ENCODE measurements at places on chromosomes 5 and 9. TPM values are rescaled to one million over a fixed set of nuclear protein-coding genes. Genes with fewer than 3 reads are reported as not detected.

The FOXD4L3 gene
- not detected for total RNA-seq

The ENTPD2 gene
- total RNA-seq, result not detected

The PRR16 gene
- total RNA-seq, result not detected

The OR13C8 gene
- not detected for total RNA-seq

The SMIM33 gene
- not detected for total RNA-seq

The PCDHB12 gene
- 0.33 TPM for total RNA-seq

The IFNA21 gene
- not detected for total RNA-seq

The NUTM2G gene
- total RNA-seq, result not detected

The PRDM9 gene
- not detected for total RNA-seq

The MAMDC2 gene
- total RNA-seq, result 26.4 TPM

The BAAT gene
- not detected for total RNA-seq

The KIF20A gene
- 125 TPM for total RNA-seq

The PCDHB15 gene
- total RNA-seq, result 0.95 TPM

The SHISAL2B gene
- total RNA-seq, result not detected

The GARIN3 gene
- total RNA-seq, result not detected

The FOXD1 gene
- 1.1 TPM for total RNA-seq

The NR2F1-AS1 gene
- total RNA-seq, result 17.1 TPM

All from pulmonary artery endothelial cell (primary cell).